ENCODE measurements at places on chromosomes 5 and 9.

- DNase-seq: peak; percentile 32
Observed at GRCh38 chr5:113510836-113511451, 2.5 kb upstream of the YTHDC2 start.

- peak; percentile 34 for DNase-seq
Observed at GRCh38 chr9:128323212-128323730, 632 bp downstream of the COQ4 start.

GRCh38 chr5:149497357-149497756 is 53.9 kb downstream of the CSNK1A1 start:
- DNase-seq: no peak

DNA sequence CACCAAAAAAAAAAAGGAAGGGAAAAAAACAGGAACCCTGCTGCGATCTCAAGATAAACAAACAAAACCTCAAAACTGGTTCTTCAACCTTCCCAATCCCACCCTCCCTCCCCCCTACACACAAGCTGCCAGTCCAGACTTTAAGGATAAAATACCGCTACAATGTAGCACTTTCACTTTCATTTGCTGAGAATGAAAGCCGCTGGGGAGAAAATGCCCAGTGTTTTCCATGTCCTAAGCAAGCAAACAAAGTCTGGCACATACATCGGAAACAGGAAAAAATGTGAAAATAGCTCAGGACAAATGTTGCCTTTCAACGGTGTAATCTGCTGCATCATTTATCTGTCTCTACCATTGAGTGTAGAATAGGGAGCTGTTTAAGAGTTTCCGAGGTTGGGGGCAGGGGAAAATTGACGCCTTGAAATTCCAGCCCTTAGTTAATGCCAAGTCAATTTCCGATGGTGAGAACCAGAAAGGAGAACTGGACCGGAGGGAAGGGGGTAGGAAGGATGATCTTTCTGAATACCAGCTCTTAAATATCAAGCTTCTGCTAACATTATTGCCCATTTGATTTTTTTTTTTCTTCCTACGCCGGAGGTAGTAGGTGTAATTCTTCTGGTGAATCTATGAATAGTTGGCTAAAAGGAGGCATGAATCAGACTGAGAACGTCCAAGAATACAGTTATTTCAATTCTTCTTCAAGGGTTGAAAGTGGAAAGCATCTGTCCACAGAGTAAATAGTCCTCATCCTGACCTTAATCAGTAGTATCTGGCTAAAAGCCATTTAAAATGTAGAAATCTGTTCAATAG is 1.2 kb upstream of the ADAMTS6 start:
- DNase-seq: peak; percentile 30

DNA sequence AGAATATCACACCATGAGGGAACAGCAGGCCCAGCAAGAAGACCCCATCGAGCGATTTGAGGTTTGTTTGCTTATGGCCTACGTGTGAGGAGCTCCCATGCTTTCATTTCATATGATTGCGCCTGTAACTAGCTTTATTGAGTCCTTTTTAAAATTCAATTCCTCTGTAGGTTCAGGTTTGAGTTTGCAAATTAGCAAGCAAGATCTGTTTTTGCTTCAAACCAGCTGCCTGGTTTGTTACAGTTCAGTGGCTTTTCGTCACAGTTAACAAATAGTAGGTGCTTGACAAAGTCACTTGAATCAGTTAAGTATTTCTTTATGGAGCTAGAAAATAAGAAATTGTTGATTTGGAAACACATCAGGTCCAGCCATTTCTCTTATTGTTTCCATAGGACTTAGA is 56.3 kb downstream of the GPR21 start:
- no peak for DNase-seq

GRCh38 chr5:6206501-6206900 is 171.8 kb downstream of the MED10 start:
- DNase-seq: no peak

DNA sequence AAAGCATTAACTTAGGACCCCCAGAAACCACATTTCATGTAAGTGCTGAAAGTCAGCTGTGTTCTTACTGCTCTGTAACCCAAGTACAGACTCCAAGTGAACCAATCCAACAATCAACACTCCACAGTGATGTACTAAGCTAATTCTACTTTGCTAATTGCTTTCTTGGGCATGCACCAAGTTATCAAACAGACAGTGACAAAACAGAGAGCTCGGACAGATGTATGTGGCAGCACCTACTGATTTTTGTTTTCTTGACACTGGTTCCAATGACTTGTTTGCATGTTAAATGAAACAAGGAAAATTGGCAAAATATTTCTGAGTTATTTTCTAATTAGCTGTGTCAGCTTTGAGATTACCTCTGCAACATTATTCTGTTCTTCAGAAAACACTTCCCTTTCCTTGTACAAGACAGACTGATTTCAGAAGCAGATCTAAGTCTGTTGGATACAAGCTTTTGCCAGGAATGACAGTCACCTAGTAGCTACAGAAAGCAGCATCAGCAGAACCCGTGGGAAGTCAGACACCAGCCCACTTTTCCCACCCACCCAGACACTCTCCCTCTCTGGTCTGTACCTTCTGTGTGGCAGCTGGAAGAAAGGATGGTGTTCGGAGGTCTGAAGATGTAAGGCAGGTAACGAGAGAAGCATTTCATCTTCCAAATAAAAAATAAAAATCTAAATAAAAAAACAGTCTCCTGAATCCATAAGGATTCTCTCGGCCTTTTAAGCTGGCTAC is 176.7 kb upstream of the PPP2R2B start:
- DNase-seq: no peak

DNA sequence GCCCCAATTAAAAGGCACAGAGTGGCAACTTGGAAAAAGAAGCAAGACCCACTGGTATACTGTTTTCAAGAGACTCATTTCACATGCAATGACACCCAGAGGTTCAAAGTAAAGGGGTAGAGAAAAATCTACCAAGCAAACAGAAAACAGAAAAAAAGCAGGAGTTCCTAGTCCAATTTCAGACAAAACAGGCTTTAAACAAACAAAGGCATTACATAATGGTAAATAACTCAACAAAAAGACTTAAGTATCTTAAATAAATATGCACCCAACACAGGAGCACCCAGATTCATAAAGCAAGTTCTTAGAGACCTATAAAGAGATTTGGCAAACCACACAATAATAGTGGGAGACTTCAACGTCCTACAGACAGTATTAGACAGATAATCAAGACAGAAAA is 215.8 kb downstream of the SLCO4C1 start:
- DNase-seq: no peak

- no peak for DNase-seq
Observed at GRCh38 chr5:145829708-145830361, 5.3 kb downstream of the PRELID2 start.

DNA sequence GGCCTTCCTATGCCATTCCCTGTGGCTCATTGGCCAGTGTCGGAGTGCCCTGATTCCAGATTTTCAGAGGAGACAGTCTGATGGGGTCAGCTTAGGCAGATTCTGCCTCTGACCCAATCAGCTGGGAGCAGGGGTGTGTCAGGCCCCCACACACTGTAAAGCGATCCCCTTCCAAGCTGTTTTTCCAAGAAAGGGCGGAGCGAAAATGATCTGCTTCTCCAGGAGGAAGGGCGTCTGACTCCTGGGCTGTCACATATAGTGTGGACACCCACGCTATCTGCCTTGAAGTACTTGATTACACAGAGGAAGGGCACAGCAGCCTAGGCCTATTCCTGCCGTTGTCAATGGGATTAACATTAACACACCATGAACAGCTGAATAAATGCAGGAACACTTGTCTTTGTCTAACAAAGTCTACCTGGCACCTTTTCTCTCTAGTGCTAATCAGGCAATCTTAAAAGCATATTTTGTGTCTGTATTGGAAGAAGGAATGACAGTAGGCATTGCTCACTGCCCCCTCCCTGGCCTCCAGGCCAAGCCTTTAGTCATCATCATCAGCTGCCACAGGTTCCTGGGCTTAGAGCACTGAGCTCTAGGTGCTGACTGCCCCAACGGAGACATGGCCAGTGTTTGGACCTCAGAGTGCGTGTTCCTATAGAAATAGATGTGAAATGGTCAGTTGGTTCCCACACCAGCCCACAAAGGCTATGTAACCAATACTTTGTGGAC is 218.7 kb downstream of the MELK start:
- DNase-seq: no peak

- no peak for DNase-seq
Observed at GRCh38 chr5:117488976-117489500, 914.4 kb upstream of the SEMA6A start.

GRCh38 chr5:135005076-135005475 is 29.0 kb downstream of the PITX1 start:
- peak; percentile 2 for DNase-seq

DNA sequence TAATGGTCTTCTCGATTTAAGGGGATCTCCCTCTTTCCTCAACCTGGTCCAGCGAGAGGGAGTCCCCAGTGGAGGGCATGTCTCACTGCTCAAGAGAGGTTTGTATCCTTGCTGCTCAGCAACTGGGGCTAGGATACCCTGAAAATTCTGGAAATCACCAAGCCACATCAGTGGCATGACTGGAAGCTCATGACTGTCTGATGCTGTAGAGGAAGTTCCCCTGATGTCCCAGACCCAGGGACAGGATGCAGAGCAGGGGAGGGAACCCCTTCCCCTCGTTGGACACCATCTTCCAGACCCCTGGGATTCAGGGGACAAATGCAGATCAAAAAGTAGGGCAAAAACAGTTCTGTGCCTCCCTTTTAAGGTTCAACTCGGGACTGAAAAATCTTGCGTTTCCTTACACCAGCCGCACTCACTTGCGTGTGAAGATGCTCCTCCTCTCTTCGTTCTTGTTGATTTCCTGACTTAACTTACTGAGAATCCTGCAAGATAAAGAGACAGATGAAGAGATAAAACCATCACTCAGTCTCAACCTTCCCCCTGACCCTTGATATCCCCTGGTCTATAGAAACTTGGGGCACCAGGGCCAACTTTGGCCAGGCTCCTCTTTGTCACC is 22.1 kb downstream of the LCP2 start:
- DNase-seq: no peak

GRCh38 chr5:74667396-74667795 is 17.6 kb upstream of the HEXB start:
- DNase-seq: no peak

DNA sequence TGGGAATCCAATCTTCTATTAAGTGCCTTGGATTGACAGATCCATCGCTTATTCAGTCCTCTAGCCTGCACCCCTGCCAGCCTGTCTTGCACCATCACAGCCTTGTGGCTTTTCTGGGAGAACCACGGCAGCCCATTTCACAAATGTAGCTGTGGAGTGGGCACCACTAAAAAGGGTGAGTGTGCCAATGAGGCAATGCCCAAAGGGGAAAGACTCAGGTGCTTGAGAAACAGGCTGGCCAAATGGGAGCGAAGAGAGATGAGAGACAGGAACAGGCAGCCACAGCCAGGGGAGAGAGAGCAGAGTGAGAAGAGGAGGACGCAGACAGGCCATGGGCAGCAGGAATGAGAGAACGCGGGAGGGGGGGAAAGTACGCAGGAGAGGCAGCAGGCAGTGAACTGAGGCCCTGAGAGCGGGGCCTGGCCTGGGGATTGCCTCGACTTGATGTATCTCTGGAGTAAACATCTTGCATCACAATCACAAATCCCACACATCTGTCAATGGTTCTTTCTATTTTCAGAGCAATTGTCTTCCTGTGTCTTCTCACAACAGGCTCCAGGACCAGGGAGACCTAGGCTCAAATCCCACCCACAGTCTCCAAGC is 173.1 kb downstream of the SYK start:
- DNase-seq: no peak

GRCh38 chr5:2902742-2903297 is 151.3 kb upstream of the IRX2 start:
- DNase-seq: no peak

DNA sequence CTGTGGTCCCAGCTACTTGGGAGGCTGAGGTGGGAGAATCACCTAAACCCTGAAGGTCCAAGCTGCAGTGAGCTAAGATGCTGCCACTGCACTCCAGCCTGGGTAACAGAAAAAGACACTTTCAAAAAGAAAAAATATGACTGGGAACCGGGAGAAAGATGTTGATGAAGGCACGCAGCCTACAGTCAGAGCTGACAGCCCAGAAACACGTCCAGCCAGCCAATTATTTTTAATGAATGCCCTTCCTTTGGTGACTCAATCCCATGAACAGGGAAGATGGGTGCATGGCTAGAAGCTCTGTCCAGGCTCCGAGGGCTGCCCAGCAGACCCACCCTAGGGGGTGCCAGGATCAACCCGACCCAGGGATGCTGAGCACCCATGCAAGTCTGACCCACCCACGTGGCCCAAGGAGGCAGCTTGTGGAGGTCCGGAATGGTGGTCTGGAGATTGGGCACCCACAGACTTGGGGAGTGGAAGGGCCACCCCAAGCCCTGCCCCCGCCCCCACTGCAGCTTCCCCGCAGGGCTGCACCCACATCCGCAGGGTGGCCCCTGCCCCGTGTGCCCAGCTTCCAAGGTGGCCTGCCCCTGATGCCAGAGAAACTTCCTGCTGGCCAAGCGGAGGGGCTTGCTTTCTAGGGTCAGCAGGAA is 51.0 kb downstream of the ADAMTS2 start:
- DNase-seq: no peak

DNA sequence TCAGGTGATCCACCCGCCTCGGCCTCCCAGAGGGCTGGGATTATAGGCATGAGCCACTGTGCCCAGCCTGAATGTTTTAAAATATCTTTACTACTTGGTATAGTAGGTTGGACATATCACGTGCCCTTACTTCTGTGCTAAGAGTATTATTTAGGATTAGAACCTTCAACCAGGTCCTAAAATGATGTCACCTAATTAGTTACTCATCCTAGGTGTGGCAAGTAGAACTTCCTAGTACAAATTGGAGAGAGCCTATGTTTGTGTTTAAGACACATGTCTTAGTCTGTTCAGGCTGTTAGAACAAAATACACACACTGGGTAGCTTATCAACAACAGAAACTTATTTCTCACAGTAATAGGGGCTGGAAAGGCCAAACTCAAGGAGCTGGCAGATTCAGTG is 51.5 kb downstream of the ZFAND5 start:
- DNase-seq: no peak

DNA sequence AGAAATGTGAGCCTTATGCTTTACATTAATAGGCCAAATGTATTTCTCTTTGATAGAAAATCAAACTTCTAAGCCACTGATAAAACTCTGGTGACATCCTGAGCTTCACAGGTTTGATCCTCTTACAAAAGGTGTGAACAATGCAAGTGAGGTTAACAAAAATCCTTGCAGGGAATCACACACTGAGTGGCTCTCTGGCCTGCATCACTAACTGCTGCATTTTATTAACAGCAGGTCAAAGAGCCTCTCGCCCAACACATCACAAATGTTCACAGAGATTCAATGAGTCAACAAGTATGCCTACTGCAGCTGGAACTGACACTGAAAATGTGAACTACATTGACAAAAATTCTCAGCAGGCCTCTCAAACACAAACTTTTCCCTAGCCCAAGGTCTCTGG is 122.3 kb downstream of the SEMA5A start:
- DNase-seq: no peak

DNA sequence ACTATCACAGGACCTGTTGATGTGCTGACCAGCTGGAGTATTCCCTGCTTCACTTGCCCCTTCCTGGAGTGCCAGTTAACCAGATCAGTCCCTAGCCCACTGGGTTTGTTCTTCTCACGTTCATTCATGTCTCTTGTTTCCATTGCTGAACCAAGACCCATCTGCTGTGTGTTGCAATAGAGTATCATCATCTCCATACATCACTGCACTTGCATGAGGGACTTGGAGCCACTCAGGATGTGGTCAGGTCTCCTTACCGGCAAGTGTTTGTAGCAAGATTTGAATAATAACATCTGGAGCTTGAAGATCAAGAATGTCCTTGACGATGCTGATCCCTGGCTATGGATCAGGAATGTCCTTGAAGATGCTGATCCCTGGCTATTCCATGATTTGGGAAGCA is 358.6 kb downstream of the IRX1 start:
- no peak for DNase-seq

- DNase-seq: no peak
Observed at GRCh38 chr5:59840200-59840601, 53.3 kb downstream of the PDE4D start.

Measured in GM20000 (cell line).